ENCODE measurements at places on chromosomes 2 and 18. TPM values are rescaled to one million over a fixed set of nuclear protein-coding genes. Genes with fewer than 3 reads are reported as not detected.

The RAPGEF4 gene
- 1.2 TPM for total RNA-seq

DNA sequence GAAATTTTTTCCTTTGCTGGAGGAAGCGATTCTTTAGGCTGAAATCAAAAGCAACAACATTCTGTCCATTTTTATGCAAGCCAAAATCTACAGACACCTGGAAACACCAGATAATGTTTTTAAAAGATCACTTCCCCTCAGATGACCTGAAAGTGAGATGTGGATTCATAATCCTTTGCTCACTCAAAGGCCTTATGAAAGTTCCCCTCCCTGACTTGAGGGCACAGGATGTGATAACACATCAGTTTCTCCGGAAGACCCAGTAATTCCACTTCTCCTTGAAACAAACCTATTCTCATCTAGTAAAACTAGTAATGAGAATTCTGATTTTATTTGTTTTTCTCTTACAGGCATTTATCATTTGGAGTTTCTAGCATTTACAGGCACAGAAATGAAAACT, 218.3 kb upstream of the RND3 start:
- no peak for DNase-seq

DNA sequence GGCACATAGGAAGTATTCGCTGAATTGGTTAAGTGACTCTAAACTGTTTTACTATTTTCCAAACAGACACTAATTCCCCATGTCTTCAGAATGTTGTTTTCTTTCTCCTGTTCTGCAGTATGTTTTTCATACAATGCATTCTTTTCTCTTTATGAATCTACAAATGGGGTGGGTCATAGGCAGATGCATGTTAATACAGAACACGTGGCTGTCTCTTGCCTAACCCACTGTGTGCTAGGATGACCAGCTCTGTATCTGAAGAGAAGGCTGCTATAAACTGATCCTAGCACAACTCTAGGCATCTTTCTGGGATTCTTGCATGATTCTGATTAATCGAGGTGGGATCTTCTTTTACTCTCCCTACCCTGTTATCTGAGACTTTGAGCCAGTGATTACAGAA, 826.0 kb downstream of the PLCL1 start:
- no peak for DNase-seq

GRCh38 chr2:33104052-33104623, 157.4 kb downstream of the LTBP1 start:
- DNase-seq: no peak

DNA sequence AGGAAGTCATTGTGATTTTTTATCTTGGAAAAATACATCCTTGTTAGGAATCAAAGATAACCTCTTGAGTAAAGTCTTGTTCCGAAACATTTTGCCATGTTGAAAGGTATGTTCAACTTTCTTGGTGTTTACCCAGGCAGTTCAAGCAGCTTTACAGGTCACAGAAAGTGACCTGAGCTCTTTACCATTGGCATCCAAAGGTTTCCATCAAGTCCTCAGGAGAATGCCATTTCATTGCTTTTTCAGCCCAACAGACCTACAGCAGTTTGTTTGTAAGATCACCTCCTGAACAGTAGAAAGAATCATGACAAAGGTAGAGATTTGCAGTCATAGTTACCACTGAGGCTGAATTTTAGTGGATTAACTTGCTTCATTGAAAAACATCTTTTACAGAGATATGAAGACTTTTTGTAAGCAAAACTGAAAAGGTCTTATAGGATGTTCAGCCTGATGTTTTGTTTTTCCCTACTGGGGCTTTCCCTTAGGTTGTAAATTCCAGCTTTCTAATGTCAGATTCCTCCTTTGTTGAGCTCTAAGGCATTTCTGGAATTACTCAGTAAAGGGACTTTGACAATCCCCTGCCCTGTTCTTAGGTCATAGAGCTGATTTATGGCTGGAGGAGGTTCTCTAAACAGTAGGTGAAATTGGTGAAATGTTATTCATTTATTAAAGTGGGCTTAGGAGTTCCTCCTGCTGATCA, 236.8 kb upstream of the RBMS1 start:
- peak; percentile 15 for DNase-seq
